ENCODE measurements at places on chromosomes 2 and 18. TPM values are rescaled to one million over a fixed set of nuclear protein-coding genes. Genes with fewer than 3 reads are reported as not detected.

Gene ZBTB14
- total RNA-seq = 6.2 TPM

Gene DSC2
- not detected for total RNA-seq

Gene GKN1
- total RNA-seq = not detected

DNA sequence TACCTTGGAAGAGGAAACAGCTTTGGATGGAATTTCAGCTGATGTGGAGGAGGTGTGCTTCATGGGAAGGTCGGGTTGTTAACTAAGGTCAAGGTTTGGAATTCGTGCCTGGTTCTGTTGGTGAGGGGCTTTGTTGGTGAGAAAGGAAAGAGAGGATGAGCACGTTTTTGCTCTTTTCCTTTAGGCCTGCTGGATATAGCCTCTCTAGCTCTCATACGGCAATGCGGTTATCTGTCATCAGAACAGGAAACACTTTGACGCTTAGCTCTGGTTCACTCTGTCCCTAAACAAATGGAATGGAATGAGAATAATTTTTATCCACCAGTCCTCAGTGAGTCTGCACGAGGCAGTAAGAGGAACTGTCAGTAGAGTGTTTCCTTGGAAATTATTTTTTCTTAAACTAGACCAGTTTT, 169.7 kb upstream of the NOSTRIN start:
- peak overlapping the region; percentile 74 for H3K27ac ChIP-seq
- no peaks in the 10 kb centered on the region for H3K36me3 ChIP-seq
- peaks cover 13% of the 10 kb centered on the region for H3K4me1 ChIP-seq
- DNase-seq = no peak

DNA sequence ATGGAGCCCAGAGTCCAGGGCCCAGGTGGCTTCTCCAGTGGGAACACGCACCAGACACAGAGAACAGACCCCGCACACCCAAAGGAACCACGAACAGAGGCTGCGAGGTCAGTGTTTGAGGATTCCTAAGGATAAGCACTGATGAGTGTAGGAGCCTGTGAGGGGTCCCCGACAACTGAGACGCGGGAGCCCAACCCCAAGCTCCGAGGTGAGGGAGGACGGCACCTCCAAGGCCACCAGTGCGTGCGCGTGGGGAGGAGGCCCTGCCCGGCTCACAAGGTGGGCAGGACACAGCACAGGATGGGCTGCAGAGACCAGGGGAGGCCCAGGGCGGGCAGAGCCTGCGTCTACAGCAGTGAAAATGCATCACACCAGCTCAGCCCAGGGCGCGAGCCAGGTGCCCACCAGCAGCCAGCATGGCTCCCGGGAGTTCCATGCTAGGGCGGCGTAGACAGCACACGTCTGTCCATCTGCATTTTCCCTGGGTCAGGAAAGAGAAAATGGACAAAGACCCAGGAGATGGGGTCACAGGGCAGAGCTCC, 189.1 kb downstream of the EIPR1 start:
- H3K4me1 ChIP-seq = no peaks in the 10 kb centered on the region
- H3K27me3 ChIP-seq = no peaks in the 10 kb centered on the region
- H3K27ac ChIP-seq = no peak overlapping the region
- H3K36me3 ChIP-seq = peaks cover 8% of the 10 kb centered on the region
- H3K4me3 ChIP-seq = no peak overlapping the region

DNA sequence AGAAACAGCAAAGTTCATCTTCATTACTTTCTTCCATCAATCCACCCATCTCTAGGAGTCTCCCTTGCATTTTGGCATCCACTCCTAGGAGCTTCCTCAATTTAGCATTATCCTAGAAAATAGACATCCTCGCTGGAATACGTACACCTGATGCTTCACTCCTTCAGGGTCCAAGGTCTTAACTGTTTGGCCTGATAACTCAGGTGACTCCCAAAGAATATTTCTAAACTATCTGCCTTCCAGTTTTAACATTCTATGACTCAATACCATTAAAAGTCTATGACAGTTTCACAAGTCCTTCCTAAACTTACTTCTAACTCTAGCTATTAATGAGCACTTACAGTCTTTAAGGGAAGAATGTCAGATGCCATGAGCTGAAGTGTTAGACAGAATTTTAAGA, 26.5 kb upstream of the TLK1 start:
- peaks cover 28% of the 10 kb centered on the region for H3K4me1 ChIP-seq
- H3K27ac ChIP-seq = no peak overlapping the region
- H3K27me3 ChIP-seq = peaks cover 2% of the 10 kb centered on the region

GRCh38 chr2:234292962-234293243, 204.0 kb downstream of the ARL4C start:
- H3K27me3 ChIP-seq = no peaks in the 10 kb centered on the region
- no peak overlapping the region for H3K4me3 ChIP-seq
- DNase-seq = no peak
- H3K4me1 ChIP-seq = peaks cover 33% of the 10 kb centered on the region
- H3K27ac ChIP-seq = no peak overlapping the region

DNA sequence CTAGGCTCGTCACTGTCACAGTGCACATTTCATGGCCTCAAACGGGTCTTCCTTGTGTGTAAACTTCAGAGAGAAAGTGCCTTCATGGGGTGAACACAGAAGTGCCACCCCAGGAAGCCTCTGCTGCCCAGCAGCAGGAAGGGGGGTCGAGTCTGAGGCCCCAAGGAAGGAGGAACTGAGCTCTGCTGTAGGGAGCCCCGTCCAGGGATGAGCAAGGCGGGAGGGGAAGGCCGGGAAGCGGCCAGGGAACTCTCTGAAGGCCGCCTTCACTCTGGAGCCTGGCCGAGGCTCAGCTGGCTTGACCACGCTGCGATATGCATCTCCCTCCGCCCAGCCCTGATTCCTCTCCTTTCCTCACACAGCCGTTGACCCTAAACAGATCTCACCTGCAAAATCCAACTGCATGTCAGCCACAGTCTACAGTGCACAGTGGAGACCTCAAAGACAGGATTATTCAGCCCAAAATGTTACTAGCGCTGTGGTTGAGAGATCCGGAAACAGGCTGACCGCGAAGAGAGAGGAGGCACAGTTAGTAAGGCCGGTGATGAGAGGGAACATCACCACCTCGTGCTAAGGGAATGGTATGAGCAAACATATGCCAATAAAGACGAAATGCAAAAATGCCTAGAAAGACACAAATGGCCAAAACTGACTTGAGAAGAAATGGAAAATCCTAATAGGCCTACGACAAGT, 34.2 kb upstream of the CTDP1 start:
- no peak overlapping the region for H3K4me3 ChIP-seq
- H3K27ac ChIP-seq = no peak overlapping the region
- peaks cover 23% of the 10 kb centered on the region for H3K27me3 ChIP-seq

DNA sequence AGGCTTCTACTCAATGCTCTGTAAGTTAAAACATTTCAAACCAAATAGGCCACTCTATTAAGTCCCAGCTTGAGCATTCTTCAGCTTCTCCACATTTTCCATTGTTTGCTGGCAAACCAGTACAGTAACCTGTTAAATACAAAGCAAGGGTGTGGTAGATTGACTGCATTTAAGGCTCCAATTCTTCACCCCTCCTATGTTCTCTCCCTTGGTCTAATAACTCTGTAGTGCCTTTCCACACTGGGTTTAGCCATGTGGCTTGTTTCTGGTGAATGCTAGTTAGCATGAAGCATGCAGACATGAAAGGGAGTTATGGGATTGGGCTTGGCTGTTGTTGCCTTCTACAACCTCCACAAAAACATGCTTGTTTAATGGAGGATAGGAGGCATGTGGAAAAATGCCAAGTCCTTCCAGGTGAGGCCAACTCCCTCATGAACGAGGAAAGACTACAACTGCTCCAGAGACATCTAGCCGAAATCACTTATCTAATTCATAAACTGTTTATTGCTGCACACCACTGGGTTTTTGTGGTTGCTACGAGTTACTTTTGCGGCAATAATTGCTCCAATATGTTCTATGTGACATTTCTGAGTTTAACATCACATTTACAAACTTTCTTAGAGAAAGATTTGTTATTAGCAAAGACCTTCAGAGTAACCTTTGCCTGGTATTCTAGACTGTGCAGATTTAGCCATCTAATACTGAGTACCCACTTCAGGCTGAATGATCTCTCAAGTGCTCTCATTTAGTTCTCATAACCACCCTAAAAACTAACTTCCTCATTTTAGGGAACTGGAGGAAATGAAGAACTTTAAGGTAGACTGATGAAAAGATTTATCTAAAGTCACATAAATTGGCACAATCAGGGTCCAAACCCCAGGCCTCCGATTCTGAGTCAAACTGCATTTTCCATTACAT, 104.0 kb downstream of the SMAD2 start:
- H3K4me3 ChIP-seq = no peak overlapping the region
- DNase-seq = no peak
- no peak overlapping the region for H3K27ac ChIP-seq
- H3K36me3 ChIP-seq = peaks cover 20% of the 10 kb centered on the region
- peaks cover 6% of the 10 kb centered on the region for H3K4me1 ChIP-seq
- H3K27me3 ChIP-seq = peaks cover 2% of the 10 kb centered on the region

DNA sequence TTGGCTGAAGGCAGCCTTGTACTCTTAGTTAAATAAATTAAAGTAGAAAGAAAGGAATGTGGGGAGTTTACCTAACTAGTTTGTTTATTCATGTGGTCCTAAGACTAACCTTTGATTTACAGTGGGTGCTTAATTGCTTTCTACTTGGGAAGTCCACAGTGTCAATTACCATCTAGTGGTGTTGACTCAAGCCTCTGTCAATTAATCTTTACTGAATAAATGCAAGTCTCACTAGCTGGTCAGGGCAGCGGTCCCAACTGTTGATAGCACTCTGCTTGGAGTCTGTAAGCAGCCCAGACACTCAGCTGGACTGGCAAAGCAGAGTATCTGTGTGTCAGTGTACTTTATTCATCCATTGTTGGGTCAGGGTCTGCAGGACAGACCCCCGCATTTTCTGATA, 15.8 kb downstream of the ZNF514 start:
- H3K4me3 ChIP-seq = no peak overlapping the region
- H3K4me1 ChIP-seq = no peaks in the 10 kb centered on the region
- H3K27ac ChIP-seq = no peak overlapping the region
- DNase-seq = no peak

DNA sequence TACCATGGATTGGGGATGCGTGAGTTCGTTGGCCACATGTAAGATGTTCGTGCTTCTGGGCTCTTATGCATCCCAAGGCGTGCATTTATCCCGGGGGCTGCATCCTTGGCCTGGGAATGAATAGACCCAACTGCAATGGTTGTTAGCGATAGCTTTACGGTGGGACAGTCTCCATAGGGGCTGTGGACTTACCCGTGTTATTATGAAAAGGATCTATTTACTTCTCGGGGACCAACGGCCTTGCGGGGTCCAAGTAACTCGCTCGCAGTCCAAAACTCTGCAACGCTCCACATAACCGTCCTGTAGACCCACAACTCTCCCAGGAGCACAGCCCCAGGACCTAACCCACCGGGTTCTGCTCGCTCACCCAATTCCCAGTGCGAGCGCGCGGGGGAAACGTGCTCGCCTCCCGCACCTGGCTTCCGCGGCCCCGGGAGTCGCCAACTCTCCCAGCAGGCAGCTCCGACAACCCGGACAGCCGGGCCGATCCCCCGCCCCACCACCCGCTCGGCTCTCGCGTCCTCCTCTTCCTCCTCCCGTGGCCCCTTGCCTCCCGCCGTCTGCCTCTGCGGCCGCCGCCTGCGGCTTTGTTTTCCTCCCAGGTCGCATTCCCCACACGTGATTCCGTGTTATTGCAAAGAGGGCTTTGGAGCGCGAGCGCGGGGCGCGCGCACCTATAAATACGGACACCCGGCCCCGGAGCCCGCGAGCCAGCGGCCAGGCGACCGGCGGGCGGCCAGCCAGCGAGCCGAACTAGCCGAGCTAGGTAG, at the start of gene CABLES1:
TSS of gene CABLES1 (plus strand) at position 706 of the 770 bp plus-strand sequence. CDS start 278 bp downstream, outside the sequence.
- no peaks in the 10 kb centered on the region for H3K27me3 ChIP-seq
- no peak within 1 kb of the TSS for H3K27ac ChIP-seq
- H3K4me3 ChIP-seq = peak within 1 kb of the TSS; percentile 82
- H3K36me3 ChIP-seq = no peaks in the 10 kb centered on the region

- H3K36me3 ChIP-seq = no peaks in the 10 kb centered on the region
- H3K27ac ChIP-seq = no peak overlapping the region
- no peak for DNase-seq
- H3K27me3 ChIP-seq = peaks cover 5% of the 10 kb centered on the region
- no peak overlapping the region for H3K4me3 ChIP-seq
- H3K4me1 ChIP-seq = no peaks in the 10 kb centered on the region
Measured at GRCh38 chr18:13532406-13533075, 193.8 kb downstream of the FAM210A start.

- no peak overlapping the region for H3K4me3 ChIP-seq
- no peaks in the 10 kb centered on the region for H3K27me3 ChIP-seq
- H3K27ac ChIP-seq = no peak overlapping the region
Measured at GRCh38 chr18:70559446-70559845, 270.6 kb downstream of the SOCS6 start.

DNA sequence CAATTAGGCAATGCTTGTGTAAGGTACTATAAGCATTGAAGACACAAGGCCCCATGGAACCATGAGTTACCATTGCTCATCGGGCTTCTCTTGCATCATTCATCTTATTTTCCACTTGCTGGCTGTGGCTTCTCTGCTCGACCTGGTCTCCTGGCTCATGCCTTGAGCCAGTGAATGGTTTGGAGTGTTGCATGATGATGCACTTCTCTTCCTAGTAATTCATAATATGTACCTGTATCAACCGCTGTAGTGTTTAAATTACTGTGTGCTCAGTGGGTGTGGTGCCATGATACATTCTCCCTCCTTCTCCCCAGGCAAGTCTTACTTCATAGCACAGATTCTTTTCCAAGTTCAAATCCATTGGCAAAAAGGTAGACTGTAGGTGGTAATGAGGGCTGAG, 66.8 kb downstream of the ABCA12 start:
- H3K36me3 ChIP-seq = no peaks in the 10 kb centered on the region
- no peak overlapping the region for H3K27ac ChIP-seq
- peaks cover 7% of the 10 kb centered on the region for H3K27me3 ChIP-seq

DNA sequence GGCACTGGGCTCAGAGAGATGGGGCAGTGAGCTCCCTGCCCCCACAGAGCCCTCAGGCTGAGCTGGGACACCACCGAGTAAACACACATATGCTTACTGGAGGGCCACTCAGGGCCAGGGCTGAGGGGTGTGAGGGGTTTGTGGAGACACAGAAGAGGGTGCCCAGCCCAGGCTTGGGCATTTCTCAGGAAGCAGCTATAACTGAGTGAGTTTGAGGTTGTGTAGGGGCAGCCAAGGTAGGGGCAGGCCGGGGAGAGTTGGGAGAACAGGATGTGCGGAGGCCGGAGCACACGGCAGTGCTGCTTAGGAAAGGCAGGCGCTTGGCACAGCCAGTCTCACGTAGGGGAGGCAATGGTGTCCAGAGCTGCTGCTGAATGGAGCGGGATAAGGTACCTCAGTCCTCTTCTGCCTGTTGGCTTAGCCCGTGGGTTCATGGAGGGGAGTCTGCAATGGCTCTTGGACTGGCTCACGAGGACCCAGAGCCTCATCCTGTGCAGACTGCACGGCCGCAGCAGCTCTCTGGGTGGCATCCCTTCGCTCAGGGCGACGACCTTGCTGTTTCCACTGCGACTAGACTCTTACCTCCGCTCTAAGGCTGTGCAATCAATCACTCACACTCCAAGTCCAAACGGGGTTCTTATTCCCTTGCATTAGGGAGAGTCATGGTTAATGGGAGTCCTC, 466.1 kb upstream of the HS6ST1 start:
- H3K27ac ChIP-seq = no peak overlapping the region
- H3K4me1 ChIP-seq = no peaks in the 10 kb centered on the region
- H3K4me3 ChIP-seq = no peak overlapping the region

DNA sequence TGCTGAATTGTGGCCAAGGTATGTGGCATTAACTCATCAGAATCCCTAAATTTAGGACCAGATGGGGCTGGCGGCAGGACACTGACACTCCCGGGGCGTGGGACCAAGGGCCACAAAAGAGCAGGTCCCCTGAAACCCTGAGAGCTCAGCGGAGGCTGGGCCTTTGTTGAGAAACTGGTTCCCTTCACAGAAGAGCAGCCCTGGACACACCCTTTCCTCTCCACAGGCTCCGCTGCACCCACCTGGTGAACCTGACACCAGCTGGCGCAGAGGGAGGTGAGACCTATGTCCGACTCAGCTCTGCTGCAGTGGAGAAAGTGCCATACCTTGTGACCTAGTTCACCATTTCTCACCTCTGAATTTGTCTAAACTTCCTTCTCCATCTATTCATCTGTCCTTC, 119.5 kb downstream of the RTP5 start:
- H3K27me3 ChIP-seq = peaks cover 27% of the 10 kb centered on the region
- peaks cover 7% of the 10 kb centered on the region for H3K36me3 ChIP-seq
- DNase-seq = no peak
- H3K27ac ChIP-seq = no peak overlapping the region
